Lung (tissue), 17 donors: ENCODE measurements at places on chromosomes 11 and 22. TPM values are rescaled to one million over a fixed set of nuclear protein-coding genes. Genes with fewer than 3 reads are reported as not detected.

CCDC157 gene
- 10.9 TPM for total RNA-seq

NARS2 gene
- total RNA-seq: 33.8 TPM

DNA sequence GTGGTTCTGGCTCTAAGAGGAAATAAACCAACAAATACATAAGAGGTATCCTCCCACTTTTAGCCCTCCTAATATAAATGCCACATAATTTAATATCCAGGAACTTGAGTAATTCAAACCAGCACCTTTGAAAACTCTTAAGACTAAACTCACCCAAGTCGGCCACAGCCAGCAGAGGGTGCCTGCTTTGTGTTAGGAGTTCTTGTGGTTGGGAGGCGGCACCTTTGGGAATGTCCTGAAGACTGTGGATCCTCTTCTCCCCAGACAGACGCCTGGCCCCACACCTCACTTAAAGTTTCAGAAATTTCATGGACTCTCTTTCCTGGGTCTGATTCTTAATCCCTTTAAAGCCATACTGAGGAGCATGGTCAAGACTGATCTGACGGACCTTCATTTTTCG is 169.0 kb downstream of the TBC1D22A start:
- H3K4me3 ChIP-seq: no peak overlapping the region
- H3K4me1 ChIP-seq: peaks cover 7% of the 10 kb centered on the region
- no peaks in the 10 kb centered on the region for H3K27me3 ChIP-seq
- peaks cover 3% of the 10 kb centered on the region for H3K36me3 ChIP-seq
- DNase-seq: no peak

DNA sequence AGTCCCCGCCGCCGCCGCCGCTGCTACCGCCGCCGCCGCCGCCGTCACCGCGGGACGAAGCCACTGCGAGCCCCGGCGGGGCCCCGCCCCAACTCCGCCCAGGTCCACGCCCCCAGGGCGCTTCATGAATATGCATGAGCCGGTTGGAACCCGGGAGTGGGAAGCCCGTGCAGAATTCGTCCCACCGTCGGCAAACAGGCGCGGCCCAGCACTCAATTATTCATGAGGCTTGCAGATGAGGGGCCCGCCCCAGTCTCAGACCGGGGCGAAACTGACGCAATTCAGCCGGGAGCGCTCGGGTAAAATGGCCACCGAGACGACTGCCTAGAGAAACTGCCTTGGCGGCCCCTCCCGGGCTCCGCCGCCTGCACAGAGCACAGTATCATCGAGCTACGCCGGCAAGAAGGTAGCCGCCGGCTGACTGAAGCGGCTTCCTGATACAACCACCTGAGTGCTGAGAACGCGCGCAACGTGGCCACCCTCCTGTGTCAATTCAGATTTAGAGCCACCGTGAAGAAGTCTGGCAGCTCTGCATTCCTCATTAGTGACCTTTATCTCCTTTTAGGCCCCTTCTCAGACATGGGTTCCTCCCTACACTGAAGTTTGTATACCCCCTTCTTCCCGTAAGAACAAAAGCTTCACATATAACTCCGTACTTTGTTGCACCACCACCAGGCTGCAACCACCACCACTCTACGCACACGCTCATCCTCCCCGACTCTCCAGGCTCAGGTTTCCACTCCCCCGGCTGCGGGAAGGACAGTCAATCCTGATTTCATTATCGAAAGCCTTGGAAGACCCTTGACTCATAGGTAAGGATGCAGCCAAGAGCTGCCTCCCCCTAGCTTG is at the start of gene TNKS1BP1:
Gene TNKS1BP1, minus strand, starts transcription at position 67 of the 849 bp plus-strand sequence. CDS start 3,067 bp downstream, outside the sequence.
- H3K4me3 ChIP-seq: peak within 1 kb of the TSS; percentile 66
- peak; percentile 98 for DNase-seq
- H3K36me3 ChIP-seq: peaks cover 31% of the 10 kb centered on the region
- H3K27me3 ChIP-seq: no peaks in the 10 kb centered on the region
- H3K4me1 ChIP-seq: peaks cover 29% of the 10 kb centered on the region
- peak within 1 kb of the TSS; percentile 96 for H3K27ac ChIP-seq

DNA sequence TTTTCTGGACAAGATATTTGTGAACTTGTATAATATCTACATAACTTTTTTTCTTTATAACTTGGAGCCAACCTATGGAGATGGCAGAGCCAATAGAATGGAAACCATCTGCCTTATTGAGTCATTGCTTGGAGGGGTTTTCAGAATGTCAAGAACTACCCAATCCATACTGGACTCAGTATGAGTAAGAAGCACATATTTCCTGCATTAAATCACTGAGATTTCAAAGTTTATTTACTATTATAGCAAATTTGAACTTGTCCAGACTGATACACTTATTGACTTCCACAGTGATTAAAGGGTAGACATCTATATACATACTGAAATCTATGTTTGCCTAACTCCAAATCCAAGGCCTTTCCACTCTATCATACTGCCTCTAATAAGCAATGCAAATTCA is 704.0 kb downstream of the KCNA4 start:
- no peak overlapping the region for H3K4me3 ChIP-seq
- H3K4me1 ChIP-seq: no peaks in the 10 kb centered on the region
- H3K27ac ChIP-seq: no peak overlapping the region

DNA sequence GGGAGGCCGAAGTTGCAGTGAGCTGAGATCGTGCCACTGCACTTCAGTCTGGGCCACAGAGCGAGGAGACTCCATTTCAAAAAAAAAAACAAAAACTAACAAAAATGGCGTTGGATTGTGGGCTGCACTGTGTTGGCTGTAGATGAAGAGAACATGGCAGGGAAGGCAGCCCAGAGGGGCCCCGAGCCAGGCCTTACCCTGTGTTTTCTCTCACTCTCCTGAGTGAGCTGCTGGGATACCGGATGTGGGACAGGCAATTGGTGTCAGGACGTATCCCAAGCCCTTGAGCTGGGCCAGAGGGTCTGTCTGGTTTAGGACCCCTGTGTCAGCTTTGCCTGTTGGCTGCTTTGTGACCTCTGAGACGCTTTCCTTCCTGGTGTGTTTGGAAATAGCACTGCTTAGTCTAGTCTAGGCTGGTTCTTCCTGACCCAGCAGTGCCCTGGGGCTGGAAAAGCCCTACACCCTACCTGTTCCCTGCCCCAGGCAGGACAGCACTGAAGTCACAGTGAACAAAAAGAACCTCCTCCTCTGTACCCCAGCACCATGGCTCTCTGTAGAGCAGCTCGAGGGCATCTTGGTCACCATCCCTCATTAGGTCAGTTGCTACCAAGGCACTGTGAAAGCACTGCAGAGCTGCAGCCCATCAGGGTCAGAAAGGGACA is 17.8 kb downstream of the CHADL start:
- H3K36me3 ChIP-seq: peaks cover 12% of the 10 kb centered on the region
- no peak overlapping the region for H3K27ac ChIP-seq
- DNase-seq: no peak

- no peak overlapping the region for H3K4me3 ChIP-seq
- no peaks in the 10 kb centered on the region for H3K4me1 ChIP-seq
- H3K27me3 ChIP-seq: no peaks in the 10 kb centered on the region
- no peak for DNase-seq
Measured at GRCh38 chr22:21613553-21614233, 16.1 kb downstream of the YDJC start.

DNA sequence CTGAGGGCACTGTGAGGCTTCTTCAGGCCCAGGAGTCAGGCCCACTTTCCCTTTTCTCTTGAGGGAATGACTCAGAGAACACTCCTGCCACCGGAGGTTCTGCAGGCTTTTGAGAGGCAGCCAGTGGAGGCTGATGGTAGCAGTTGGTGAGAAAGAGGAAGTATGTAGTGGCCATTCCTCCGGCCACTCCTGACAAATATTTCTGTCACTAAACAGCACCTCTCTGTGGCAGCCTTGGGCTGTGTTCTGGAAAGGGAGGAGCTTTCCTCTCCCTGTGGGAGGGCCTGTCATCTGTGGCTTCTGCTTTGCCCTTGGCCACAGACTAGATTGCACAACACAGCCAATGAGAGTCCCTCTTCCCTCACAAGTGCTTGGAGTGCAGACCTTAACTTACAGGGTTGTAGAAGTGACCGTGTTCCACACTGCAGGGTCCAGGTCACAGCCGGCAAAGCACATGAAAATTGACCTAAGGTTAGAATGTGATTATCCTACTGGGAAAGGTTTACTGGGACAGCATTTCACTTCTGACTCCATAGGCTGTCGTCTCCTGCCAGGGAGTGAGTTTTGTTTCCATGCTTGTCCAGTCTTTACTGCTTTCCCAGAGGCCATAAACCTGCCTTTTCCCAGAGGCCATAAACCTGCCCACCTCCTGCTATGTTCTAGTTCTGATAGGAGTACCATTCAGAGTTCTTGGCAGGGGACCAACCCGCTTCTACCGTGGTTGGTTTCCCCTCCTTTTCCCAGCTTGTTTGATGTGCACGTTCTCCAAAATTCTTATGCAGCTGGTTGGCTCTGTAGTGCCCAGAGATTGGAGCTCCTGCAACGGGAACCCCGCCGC is 33.3 kb downstream of the MARK2 start:
- peaks cover 2% of the 10 kb centered on the region for H3K36me3 ChIP-seq
- H3K4me3 ChIP-seq: no peak overlapping the region
- H3K4me1 ChIP-seq: peaks cover 6% of the 10 kb centered on the region
- peak; percentile 83 for DNase-seq

DNA sequence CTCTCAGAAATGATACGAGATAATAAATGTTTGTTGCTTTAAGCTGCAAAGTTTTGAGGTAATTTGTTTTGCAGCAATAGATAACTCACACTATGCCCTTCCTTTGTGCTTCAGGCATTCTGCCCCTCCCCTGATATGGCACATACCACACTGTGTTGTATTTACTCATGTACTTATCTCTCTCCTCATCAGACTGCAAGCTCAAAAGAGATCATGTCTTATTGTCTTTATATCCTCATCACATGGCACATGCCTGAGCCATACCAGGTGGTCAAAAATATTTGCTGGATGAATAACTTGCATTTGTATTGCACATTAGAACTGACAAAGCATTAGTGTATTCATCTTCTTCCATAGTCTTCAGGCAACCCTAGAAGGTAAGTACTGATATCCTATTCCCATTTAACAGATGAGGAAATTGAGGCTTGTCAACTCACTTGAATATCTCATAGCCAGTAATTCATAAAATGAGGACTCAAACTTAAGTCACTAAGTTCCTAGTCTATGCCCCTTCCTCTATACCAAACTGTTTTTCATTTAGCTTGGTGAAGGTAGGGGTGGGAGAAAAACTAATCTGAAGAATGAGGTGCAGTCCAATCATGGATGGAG is 83.9 kb upstream of the EED start:
- no peak overlapping the region for H3K27ac ChIP-seq
- peak; percentile 30 for DNase-seq
- peaks cover 28% of the 10 kb centered on the region for H3K4me1 ChIP-seq
- H3K36me3 ChIP-seq: no peaks in the 10 kb centered on the region
- no peak overlapping the region for H3K4me3 ChIP-seq

DNA sequence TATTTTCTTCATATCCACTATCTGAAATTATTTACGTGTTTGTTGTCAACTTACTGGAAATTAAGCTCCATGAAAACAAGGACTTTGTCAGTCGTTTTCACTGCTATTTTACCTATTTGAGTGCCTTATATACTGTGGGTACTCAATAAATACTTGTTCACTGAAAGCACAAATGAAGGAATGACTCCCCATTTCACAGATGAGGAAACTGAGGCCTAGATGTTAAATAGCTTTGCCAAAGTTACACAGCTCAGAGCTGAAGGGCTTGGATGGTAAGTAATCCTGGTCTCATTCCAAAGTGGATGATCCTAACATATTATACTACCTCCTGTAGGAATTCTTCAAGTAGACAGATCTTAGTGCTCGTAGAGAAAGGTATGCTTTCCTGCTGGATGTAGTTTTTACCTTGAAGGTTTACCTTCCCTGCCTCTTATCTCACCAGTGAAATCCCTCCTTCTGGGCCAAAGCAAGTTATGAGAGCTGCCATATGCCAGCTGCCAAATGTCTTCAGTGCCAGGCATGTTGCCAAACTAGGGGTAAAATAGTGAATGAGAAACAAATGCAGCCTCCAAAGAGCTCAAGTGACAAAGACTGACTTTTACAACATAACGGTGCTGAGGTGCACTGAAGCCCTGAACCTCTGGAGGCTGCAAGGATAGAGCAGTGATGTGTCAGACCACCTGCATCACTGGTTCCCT is 129.7 kb downstream of the TRIM44 start:
- no peak overlapping the region for H3K27ac ChIP-seq
- DNase-seq: peak; percentile 45
- H3K36me3 ChIP-seq: no peaks in the 10 kb centered on the region
- no peaks in the 10 kb centered on the region for H3K27me3 ChIP-seq
- H3K4me3 ChIP-seq: no peak overlapping the region
